Activated CD4-positive, alpha-beta T cell treated with anti-CD3 and anti-CD28 coated beads, Interleukin-2, Interleukin-4, amounts not matched to agents 100 ng/mL and 50 ng/mL, durations not matched to agents 16 hours and 8 hours (primary cell): ENCODE measurements at places on chromosomes 13 and 19.

GRCh38 chr19:43518051-43518450 is 8.9 kb downstream of the ETHE1 start:
- no peak for DNase-seq

DNA sequence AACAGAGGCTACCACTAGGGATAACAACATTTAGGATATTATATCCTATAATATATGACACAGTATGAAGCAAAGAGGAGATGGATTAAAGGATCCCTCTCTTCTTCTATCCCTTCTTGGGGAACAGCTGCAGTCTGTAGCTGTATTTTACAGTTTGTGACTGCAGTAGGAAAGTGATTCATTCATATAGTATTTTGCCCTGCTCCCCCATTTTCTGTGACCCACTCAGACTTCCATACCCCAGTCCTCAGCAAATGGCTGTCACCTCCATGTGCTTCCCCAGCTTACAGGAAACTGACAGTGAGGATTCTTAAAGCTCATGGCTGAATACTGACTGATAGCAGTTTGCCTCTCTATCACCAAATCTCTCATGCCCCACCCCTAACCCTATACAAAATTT is 27.5 kb downstream of the MICU2 start:
- DNase-seq = no peak

GRCh38 chr13:93220073-93220472 is 6.5 kb upstream of the GPC6 start:
- no peak for DNase-seq

GRCh38 chr19:49932041-49932451 is 2.7 kb upstream of the NUP62 start:
- peak; percentile 22 for DNase-seq

- DNase-seq = peak; percentile 95
Measured at GRCh38 chr19:44113138-44113783, at the start of gene ZNF225. ZNF225 (plus strand) TSS chr19:44113399; CDS start chr19:44115828, 2,429 bp downstream.

- no peak for DNase-seq
Measured at GRCh38 chr19:36837176-36837905, 846 bp downstream of the ZNF790 start.

DNA sequence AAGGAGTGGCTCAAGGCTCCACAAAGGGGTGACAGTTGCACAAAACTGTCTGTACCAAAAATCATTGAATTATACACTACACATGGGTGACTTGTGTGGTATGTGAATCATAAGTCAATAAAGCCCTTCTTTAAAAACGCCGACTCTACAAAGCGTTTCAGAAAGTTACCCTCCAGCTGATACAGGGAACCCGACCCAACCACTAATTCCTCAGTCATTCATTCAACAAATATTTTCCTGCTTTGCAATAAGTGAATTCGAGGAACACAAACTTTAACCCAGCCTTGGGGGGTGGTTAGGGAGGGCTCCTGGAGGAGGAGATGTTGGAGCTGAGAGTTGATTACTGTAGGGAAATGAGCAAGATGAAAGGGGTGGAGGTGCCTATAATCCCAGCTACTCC is 32.0 kb downstream of the LTBP4 start:
- no peak for DNase-seq

- DNase-seq = no peak
Measured at GRCh38 chr13:30510091-30510490, 44.4 kb upstream of the HMGB1 start.

- DNase-seq = no peak
Measured at GRCh38 chr19:17107546-17108452, 32.2 kb downstream of the MYO9B start.

DNA sequence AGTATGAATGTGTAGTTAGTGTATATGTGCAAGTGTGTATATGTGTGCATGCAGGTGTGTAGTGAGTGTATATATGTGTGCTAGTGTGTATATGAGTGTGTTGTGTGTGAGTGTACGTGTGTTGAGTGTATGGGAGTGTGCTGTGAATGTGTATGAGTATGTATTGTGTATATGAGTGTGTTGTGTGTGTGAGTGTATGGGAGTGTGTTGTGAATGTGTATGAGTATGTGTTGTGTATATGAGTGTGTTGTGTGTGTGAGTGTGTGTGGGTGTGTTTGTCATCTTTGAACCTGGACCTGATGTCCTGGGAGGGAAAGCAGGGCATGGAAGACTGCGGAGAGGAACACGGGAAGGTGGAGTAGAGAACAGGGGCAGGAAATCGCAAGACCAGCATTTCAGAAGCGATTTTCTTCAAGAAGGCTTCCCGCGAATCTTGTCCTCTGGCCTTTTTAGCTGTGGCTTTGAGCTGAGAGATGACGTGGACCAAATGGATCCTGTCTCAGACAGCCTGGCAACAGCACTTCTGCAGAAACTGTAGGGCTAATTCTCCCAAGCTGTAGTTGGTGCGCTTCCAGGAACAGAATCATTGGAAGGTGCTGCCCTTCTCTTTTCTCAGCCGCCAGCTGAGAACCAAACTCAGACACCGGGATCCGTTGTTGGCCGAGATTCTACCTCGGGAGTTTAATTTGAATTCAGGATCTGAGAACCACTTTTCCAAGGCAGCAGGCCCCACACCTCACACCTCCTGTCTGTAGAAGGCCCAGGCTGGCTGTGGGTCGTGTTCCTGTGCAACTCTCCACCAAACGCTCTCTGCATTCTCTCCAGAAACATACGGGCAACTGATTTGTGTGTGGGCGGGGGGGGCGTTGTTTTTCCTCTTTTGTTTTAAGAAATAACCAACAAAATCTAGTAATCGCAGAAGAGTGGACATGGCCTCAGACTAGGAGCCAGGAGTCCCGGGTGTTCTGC is 94.7 kb upstream of the RAP2A start:
- no peak for DNase-seq
